NCI-H748 treated with DMSO at 0.1 percent for 48 hours (cell line): ENCODE measurements at places on chromosomes 5 and 9.

GRCh38 chr5:53338971-53339370, 141.5 kb upstream of the FST start:
- no peak for DNase-seq

- DNase-seq, result no peak
These were observed 369.0 kb upstream of the RFX3 start for GRCh38 chr9:3894772-3895171.

DNA sequence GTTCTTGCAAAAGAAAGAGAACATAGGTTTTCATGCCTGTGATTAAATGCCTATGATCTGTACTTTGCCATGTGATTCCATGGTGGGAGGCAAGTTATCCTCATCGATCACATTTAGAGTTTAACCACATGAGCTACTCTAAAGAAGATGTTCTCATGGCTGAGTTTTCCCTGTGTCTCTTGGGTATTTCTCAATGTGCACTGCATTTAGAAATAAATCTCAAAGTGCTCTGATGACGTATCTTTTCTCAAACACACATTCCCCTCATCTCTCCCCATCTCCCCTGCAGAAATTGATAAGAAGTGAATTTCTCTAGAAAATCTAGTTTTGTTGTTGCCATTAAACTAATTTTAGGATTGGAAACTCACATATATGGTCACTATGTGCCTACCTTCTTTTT, 282.2 kb downstream of the SEMA5A start:
- no peak for DNase-seq

- no peak for DNase-seq
These were observed 22.5 kb downstream of the TPPP start for GRCh38 chr5:670396-671270.

DNA sequence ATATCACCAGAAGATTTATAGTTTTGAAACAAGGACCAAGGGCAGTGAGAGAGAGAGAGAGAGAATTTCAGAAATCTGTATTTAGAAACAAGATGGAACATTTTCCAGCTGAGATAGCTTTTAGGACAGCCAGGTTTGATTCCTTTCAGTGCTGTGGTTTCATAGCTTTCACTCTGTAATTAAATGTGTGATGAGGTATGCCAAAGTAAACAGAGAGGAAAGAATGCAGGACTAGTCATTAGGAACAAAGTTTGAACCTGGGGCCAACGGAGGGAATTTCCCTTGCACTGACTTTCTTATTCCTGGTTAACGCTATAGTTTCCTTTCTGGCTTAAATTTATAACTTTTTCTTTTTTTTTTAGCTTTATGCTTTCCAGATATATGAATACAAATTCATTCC, 10.0 kb upstream of the CCL28 start:
- no peak for DNase-seq

DNA sequence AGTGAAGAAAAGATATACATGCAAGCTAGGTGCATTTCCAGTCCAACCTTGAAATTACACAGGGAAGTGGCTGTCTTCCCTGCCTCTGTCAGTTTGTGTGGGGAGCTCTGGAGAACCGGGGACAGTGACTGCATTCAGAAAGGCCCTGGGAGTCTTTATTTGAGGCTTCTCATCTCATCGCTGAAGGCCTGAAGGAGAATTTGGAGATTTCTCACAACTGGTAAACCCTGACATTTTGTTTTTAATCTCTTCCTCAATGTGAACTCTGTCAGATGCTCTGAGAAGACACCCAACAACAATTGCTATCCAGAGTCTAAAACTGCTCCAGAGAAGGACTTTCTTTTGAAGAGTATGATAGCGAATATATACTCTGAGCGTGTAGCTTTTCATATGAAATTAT, 33.0 kb downstream of the MACIR start:
- no peak for DNase-seq

DNA sequence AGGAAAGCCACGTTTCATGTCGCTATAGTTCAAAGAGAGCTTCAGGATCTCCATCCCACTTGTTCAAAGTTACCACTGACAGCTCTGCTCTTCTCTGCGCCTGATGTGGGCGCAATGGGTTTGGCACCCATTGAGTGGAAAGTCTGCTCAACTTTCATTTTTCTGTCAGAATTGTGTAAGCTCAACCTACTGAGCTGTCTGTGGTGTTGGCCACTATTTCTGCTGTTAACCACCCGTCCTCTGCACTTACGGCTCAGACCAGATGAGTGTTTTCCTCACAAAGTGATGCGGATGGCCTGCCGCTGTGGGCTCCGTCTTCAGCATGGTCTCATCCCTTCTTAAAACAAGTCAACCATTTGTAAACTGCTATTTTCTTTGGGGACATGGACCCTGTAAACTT, 131.2 kb downstream of the WNK2 start:
- no peak for DNase-seq

DNA sequence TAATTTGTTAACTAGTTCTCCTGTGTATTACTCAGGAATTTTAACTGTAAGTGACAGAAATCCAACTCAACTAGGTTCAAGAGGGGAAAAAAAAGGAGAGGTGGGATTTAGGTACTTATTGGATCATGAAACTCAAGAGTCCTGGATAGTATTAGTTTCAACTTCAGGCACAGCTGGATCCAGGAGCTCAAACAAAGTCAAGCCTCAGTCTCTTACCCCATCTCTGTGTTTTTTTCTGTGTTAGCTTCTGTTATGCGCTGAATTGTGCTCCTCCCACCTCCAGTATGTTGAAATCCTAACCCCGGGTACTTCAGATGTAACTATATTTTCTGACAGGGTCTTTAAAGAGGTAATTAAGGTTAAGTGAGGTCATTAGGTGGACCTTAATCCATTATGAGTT, 53.5 kb downstream of the SMIM23 start:
- DNase-seq, result no peak

DNA sequence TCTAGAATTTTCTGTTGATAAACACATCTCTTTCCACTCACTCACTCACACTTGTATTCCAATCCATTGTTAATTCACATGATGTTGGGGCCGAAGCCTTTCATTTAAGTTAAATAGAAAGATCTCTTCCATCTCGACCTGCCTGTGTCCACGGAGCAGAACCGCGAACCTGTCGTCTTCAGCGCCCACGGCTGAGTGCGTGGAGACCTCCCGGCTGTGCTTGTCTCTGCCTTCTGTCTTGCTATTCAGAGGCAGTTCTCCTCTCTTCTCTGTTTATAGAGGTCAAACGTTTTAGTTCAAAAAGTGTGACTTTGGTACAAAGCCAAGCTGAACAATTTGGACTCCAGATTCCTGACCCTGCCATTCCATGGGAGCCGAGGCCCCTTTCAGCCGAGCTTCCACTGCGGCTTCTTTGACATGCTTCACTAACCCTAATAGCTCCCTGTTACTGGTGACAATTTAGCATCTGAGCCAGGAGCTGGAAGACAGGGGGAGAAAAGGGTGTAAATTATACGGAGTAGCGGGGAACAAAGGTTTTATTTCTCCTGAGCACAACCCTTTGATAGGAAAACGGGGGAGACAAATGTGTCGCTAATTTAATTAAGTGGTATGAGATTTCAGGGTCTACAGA, 314.4 kb upstream of the IRX4 start:
- DNase-seq, result no peak
